ENCODE measurements at places on chromosomes 2 and 18. TPM values are rescaled to one million over a fixed set of nuclear protein-coding genes. Genes with fewer than 3 reads are reported as not detected.

BCL2 gene
- 20.5 TPM for total RNA-seq

DYNAP gene
- total RNA-seq = not detected

HES6 gene
- total RNA-seq = 117 TPM

CIDEA gene
- total RNA-seq = not detected

TTN gene
- total RNA-seq = 7.6 TPM

DNA sequence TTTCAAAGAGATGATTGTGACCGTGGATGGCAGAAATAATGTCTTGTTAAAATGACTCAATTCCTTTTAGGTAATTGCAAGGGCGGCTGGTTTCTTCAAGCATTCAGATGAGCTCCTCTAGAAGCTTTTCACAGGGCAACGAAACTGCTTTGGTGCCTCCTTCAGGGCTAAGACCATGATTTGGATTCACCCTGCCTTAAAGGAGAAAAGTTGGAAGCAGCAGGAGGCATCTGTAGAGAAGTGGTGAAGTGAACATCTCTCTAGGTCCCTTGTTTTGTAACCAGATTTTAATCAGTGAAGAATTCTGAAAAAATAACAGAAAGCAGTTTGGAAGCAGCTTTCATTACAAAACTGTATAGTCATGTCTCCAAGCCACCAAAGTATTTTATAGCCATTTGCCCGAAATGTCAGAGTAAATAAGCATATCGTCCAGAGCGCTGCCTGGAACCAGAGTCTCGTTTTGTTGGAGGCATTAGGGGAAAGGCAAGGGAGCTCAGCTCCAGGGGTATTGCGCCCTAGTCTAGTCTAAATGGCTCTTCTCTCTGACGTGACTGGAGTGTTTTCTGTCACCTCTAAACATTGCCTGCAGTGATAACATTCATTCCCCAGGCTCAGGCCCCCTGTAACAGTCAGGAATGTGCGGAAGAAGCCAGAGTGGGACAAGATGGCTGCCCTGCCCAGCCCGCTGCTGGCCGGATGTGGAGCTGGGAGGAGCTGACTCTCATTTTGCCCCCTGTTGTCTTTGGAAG is 57.8 kb upstream of the ITGB6 start:
- no peak for DNase-seq
- H3K27ac ChIP-seq = no peak overlapping the region
- H3K36me3 ChIP-seq = no peaks in the 10 kb centered on the region
- H3K4me1 ChIP-seq = peaks cover 3% of the 10 kb centered on the region
- no peak overlapping the region for H3K4me3 ChIP-seq
- H3K27me3 ChIP-seq = no peaks in the 10 kb centered on the region

DNA sequence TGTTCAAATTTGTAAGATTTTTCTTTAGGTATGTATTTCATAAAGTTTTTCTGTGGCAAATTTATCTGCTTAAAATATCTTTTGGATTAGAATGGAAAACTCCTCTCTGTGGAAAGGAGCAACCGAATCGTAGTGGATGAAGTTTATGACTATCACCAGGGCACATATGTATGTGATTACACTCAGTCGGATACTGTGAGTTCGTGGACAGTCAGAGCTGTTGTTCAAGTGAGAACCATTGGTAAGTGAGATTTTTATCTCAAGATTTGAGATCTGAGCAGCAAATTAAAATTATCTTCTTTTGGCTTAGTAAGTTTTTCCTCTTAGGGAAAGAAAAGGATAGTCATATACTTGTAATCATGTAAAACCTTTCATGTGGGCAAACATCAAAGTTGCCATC is 14.2 kb downstream of the IL18RAP start:
- no peaks in the 10 kb centered on the region for H3K36me3 ChIP-seq
- H3K27ac ChIP-seq = no peak overlapping the region
- DNase-seq = no peak
- no peaks in the 10 kb centered on the region for H3K27me3 ChIP-seq

DNA sequence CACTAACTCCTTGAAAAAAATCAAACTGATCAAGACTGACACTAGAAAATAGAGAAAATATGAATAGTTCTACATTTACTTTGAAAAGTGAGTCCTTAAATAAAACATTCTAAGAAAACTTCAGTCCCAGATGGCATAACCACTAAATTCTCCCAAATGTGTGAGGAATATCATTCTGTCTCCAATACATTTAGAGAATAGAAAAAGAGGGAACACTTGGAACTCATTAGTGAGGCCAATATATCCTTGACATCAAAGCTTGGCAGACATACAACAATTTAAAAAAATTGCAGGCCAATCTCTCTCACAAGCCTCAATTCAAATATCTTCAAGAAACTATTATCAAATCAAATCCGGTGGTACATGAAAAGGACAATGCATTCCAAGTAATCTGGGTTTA is 79.3 kb upstream of the TMEM247 start:
- no peaks in the 10 kb centered on the region for H3K36me3 ChIP-seq
- H3K4me3 ChIP-seq = no peak overlapping the region
- no peaks in the 10 kb centered on the region for H3K27me3 ChIP-seq
- H3K27ac ChIP-seq = no peak overlapping the region
- H3K4me1 ChIP-seq = no peaks in the 10 kb centered on the region
- no peak for DNase-seq

DNA sequence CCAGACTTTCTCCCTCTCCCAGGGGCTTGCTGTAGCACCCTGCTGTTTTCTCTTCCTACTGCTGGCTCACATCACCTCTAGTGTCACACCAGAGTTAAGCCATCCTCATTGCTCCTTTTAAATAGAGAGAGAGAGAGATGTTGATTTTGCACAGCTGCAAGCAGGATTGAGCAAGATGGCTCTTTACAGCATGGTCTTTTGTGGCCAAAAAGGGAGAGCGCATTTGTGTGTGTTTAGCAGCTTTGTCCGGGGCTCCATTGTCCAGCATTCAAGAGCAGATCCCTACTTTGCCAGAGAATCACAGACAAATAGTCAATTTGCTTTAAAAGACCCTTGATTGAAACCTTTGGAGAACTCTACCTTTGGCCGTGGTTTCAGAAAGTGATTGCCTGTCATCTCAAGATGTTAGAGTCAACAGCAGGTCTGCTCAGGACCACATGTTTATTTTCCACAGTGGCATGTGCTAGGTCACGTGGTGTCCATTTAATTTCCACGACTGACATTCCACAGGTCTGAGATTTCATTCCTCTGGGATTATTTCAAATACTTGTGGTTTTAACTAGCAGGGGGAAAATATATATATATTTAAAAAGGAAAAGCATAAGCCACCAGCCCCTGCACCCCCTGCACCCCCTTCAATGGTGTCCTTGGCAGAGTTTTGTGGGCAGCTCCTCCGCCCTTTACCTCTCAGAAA is 359.9 kb upstream of the SLC14A2 start:
- peak overlapping the region; percentile 68 for H3K27ac ChIP-seq
- DNase-seq = no peak
- no peaks in the 10 kb centered on the region for H3K36me3 ChIP-seq
- H3K27me3 ChIP-seq = no peaks in the 10 kb centered on the region

- no peaks in the 10 kb centered on the region for H3K27me3 ChIP-seq
- H3K36me3 ChIP-seq = no peaks in the 10 kb centered on the region
- no peak overlapping the region for H3K4me3 ChIP-seq
- no peak overlapping the region for H3K27ac ChIP-seq
Observed at GRCh38 chr2:220835583-220835982, 736.5 kb downstream of the EPHA4 start.

- no peak overlapping the region for H3K4me3 ChIP-seq
- peaks cover 5% of the 10 kb centered on the region for H3K4me1 ChIP-seq
- H3K27ac ChIP-seq = no peak overlapping the region
- DNase-seq = no peak
- no peaks in the 10 kb centered on the region for H3K27me3 ChIP-seq
- no peaks in the 10 kb centered on the region for H3K36me3 ChIP-seq
Observed at GRCh38 chr2:18441583-18441982, 118.9 kb downstream of the RDH14 start.

DNA sequence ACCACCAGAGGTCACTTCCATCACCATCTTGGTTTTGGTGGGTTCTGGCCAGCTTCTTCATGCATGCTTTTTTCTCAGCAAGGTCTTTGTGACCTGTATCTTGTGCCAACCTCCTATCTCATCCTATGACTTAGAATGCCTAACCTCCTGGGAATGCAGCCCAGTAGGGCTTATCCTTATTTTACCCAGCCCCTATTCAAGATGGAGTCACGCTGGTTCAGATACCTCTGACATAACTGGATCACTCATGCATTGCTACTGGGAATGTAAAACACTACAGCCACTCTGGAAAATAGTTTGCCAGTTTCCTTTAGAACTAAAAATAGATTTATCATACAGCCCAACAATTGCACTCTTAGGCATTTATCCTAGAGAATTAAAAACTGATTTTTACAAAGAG is 219.2 kb downstream of the IRS1 start:
- no peak overlapping the region for H3K4me3 ChIP-seq
- H3K36me3 ChIP-seq = no peaks in the 10 kb centered on the region
- H3K27ac ChIP-seq = no peak overlapping the region
- H3K27me3 ChIP-seq = no peaks in the 10 kb centered on the region
- no peak for DNase-seq
- H3K4me1 ChIP-seq = no peaks in the 10 kb centered on the region

DNA sequence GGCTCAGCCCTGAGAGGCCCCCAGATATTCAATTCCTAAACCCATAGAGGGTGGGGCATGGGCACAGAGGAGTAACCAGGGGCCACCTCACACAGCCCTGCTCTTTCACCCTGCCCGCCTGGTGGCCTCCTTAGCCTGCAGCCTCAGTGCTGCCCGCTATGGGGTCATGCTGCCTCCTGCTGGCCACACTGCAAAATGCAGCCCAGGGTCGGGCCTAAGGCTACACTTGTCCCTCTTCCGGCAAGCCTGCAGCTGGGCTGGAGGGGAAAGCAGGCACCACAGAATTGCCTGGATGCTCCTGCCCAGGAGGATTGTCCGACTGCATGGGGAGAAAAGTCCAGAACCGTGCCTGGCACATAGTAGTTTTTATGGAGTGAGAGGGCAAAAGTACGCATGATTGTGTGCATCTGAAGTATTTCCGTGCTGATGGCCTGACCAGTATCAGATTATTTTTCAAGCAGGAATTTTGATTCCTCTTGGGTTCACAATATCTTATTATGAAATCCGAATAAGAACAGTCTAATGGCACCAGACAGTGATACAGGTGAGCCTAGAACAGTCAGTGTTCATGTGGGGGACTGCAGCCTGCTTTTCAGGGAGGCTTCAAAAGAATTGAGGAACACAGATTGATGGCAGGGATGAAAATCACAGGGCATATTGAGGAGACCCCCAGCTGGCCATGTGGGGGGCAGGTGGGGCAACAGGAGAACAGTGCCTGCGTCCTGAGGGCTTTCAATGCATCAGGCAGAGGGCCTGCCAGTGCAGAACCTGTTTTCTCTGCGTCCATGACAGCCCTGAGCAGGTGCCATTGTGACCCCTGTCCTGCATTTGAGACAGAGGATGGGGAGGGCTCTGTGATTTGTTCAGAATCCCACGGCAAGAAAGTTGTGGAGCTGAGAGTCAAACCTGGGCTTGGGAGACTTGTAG is 51.2 kb upstream of the ALPP start:
- no peak overlapping the region for H3K4me3 ChIP-seq
- no peaks in the 10 kb centered on the region for H3K27me3 ChIP-seq
- H3K36me3 ChIP-seq = no peaks in the 10 kb centered on the region
- no peak overlapping the region for H3K27ac ChIP-seq
- peak; percentile 79 for DNase-seq

DNA sequence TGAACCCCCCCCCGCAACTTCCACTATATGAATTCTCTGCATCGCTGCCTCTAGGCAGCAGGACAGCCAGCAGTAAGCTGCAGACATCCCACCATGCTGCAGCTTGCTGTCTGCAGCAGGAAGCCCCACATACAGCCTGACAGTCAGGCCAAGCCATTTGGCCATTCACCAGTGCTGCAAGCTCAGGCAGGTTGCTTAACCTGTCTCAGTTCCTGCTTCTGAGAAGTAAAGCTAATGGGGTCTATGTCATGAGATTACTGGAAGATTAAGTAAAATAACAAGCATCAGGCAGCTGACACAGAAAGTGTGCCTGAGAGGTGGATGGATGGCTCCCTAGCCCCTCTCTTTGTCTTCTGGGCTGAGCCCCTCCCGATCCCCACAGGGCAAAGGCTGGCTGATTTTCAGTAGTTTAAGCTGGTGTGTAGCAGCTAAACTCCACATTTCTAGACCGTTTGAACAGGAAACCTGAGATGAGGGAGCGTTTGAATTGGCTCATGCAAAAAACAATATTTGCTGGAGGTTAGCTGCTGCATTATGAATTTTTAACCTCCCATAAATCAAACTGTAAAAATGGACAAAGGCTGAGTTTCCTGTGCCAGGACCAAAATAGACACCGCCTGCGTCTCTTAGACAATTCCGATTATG is 193.8 kb upstream of the ARL4C start:
- H3K4me1 ChIP-seq = peaks cover 11% of the 10 kb centered on the region
- no peaks in the 10 kb centered on the region for H3K36me3 ChIP-seq
- no peak overlapping the region for H3K4me3 ChIP-seq
- H3K27me3 ChIP-seq = no peaks in the 10 kb centered on the region
- no peak overlapping the region for H3K27ac ChIP-seq

- no peak overlapping the region for H3K4me3 ChIP-seq
- no peaks in the 10 kb centered on the region for H3K27me3 ChIP-seq
- no peak for DNase-seq
- no peak overlapping the region for H3K27ac ChIP-seq
- no peaks in the 10 kb centered on the region for H3K36me3 ChIP-seq
- no peaks in the 10 kb centered on the region for H3K4me1 ChIP-seq
Observed at GRCh38 chr2:147927053-147927588, 82.3 kb downstream of the ACVR2A start.

DNA sequence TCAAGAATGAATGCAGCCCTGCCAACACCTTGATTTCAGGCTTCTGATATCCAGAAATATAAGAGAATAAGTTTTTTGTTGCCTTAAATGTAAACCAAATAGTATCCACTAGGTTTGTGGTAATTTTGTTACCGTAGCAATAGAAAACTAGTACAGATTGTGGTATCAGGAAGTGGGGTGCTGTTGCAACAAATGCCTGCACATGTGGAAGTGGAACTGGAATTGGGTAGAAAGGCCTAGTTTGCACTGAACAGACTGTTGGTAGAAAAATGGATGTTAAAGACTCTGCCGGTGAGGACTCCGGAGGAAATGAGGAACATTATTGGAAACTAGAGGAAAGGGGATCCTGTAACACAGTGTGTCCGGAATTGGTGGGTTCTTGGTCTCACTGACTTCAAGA is 145.8 kb upstream of the MGAT5 start:
- H3K27ac ChIP-seq = no peak overlapping the region
- no peaks in the 10 kb centered on the region for H3K27me3 ChIP-seq
- no peak for DNase-seq
- no peaks in the 10 kb centered on the region for H3K36me3 ChIP-seq
- no peak overlapping the region for H3K4me3 ChIP-seq
- H3K4me1 ChIP-seq = no peaks in the 10 kb centered on the region

All from ascending aorta (tissue), 2 donors.